ENCODE measurements at places on chromosomes 16 and 17.

- no peak for DNase-seq
Observed at GRCh38 chr17:49984283-49984682, 10.7 kb downstream of the DLX3 start.

GRCh38 chr16:84700446-84701300 lies 873 bp downstream of the USP10 start:
- DNase-seq = no peak

GRCh38 chr17:82246365-82247181 lies 17.7 kb downstream of the SLC16A3 start:
- no peak for DNase-seq

DNA sequence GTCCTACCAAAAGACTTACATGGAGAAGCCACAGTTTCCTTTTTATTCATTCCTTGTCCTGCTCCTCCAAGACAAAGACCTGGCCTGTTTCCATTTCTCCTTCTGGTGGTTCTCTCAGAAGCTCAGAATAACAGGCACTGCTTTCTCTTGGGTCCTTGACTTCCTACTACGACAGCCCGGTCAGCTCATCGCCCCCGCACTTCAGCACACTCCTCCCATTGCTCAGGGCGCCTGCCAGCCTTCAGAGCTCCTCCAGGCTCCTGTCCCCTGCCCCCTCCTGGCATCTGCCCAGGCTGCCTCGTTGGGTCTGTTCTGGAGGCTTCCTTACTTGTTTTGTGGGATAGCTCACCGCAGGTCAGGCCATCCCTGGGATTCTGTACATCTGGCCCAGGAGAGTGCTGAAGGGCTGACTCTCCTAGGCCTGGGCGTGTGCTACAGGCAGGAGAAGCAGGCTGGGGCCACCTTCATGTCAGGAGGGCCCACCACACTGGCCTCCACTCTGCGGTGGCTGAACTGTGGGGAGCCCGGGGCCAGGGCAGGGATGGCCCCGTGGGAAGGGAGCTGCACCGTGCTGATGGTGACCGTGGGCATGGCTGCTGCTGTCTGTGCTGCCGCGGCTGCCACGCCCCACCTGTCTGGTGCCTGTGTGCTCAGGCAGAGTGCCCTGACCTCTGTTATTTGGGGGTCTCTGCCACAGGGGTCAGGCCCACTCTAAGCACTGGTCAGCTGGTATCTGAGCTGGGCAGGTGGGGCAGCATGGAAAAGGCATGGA lies 17.7 kb downstream of the TCF25 start:
- DNase-seq = no peak

DNA sequence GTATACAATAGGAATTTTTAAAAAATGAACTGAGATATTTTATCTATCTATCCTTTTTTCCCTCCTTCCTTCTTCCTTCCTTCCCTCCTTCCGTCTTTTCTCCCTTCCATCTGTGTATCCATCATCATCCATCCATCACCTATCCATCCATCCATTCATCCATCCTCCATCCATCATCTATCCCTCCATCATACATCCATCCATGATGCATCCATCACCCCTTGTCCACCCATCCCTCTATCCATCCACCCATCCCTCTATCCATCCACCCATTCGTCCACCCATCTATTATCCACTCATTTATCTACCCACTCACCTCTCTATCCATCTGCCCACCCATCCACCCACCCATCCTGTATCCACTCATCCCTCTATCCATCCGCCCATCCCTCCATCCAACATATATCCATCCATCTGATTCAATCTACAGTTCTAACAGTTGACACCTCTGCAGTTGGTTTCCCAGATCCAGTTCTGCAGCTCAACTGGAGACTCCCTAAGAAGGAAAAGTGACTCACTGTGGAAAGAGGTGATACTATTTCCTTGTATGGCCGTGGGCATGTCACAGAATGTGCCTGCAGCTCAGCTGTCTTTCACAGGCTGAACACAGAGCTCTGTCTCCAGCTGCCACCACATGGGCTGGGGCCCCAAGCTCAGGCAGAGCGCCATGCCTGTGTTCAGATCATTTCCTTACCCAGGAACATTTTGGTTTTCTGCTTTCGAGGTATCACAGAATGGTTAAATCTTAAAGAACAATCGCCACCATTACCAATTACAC lies 130.8 kb downstream of the XYLT1 start:
- DNase-seq = no peak

DNA sequence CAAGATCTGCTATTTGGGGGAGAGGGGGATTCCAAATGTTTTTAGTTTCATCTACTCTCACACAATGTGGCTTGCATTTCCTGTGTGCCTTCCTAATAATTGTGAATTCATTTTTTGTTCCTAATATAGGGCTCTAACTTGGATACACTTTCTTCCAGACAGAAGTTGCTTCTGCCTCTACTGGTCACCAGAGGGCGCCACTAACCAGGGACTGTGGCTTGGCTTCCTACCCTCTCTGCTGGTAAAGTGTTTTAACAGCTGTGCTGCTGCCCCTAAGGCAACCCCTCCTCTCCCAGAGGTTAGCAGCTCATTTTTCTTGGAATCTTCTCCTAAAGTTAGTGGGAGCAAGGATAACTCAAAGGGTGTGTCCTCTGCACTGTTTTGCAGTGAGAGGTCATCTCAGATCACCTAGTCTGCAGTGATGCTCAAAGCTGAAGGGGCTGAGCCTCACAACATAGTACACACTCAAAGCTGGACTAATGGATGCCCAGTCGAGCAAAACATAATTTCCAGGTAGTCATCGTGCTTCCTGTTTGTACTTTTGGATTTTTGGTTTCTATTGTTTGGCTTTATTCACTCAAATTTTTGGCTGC lies 5.0 kb upstream of the PRSS54 start:
- no peak for DNase-seq

DNA sequence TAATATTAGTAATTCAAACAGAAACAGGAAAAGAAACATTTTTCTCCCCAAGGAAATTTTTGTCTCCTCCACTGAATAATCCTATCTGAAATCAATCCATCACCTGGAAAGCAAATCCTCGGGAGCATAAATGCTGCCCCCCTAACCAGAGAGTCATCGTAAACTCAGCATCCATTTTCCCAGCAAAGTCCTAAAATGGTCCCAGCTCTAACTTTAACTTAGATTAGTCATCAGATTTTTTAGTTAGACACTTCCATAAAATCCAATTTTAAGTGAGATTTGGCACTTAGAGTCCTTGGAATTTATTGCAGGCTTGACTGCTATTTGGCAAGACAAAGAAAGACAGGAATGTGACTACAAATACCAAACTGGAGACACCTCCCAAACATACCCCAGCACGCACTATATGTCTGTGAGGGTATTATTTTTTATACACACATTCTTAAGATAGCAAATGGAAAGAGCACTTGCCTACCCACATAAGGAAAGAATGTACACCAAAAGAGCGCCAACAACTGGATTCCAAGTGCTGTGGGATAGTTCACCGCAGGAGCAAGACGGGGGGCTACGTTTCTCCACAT lies 15.4 kb downstream of the SCO1 start:
- no peak for DNase-seq

DNA sequence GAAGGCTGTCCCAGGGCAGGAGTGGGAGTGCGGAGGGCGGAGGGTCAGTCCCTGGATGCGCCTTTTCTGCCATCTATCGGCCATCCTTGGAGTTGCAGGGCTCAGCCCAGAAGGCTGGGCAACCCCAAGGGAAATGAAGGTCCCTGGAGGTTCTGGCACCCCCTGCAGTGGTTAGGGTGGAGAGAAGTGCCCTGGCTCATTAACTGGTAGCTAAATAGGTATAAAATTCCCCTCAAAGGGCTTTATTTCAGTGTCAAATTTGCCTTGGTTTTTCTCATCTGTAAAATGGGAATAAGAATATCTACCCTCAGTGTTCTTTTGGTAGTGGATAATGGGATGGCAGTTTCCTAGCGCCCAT lies 22.4 kb downstream of the C17orf75 start:
- DNase-seq = peak; percentile 62
